ENCODE measurements at places on chromosomes 12 and 14.
A peak's percentile ranks its signal among the peaks of the same experiment; 100 is the strongest.

DNA sequence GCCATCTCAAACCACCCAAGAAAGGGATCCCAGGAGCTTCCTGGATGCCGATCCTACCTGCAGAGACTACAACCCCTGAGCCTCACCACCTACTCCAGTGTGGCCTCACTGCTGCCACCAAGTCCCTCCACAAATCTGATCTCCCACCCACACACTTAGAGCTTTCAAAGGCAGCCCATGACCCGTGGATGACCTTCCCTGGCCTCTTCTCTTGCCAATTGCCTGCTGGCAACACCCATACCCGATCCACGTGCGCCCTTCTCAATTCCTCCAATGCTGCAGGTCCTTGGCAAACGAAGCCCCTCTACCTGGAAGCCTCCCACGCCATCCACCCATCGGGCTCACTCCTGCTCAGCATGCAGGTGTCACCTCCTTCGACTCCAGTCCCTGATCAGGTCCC lies 30.7 kb downstream of the HVCN1 start:
- DNase-seq: no peak

- no peak for DNase-seq
Observed at GRCh38 chr14:89136587-89136986, 280.4 kb downstream of the FOXN3 start.

DNA sequence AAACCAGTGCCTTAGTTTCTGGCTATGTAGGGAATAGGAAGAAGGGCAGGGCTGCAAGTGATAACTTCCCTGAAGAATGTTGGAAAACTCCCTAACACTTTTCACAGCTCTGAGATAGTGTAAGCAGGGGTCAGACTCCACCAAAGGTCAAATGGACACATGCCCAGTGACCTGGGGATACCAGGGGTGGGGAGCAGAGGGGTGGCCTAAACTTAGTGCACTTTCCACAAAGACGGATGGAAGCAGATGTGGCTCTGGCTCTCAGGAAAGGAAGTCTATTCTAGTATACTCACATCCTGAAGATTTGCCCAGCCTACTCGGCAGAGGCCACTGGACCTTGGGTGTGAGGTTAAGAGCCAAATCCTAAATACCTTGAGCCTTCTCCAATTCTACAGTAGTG lies 285.8 kb downstream of the NUAK1 start:
- no peak for DNase-seq

- no peak for DNase-seq
Observed at GRCh38 chr14:51041108-51041531, 53.8 kb downstream of the TRIM9 start.

DNA sequence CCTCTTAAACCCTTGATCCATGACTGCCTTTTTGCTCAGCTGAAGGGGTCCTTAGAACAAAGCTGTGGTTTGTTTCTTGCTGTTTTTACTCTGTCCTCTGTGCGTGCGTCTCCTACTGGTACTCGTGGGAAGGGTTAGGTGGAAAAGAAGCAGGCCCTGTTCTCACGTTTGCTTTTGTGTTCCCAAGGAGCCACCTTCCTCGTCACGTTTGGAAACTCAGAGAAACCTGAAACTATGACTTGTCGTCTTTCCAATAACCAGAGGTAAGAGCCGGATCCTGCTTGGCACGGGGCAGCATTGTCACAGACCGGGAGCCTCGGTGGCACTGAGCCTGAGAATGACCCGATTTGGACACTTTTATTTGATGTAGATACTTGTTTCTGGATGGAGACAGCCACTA lies 13.1 kb downstream of the ZFYVE21 start:
- no peak for DNase-seq

DNA sequence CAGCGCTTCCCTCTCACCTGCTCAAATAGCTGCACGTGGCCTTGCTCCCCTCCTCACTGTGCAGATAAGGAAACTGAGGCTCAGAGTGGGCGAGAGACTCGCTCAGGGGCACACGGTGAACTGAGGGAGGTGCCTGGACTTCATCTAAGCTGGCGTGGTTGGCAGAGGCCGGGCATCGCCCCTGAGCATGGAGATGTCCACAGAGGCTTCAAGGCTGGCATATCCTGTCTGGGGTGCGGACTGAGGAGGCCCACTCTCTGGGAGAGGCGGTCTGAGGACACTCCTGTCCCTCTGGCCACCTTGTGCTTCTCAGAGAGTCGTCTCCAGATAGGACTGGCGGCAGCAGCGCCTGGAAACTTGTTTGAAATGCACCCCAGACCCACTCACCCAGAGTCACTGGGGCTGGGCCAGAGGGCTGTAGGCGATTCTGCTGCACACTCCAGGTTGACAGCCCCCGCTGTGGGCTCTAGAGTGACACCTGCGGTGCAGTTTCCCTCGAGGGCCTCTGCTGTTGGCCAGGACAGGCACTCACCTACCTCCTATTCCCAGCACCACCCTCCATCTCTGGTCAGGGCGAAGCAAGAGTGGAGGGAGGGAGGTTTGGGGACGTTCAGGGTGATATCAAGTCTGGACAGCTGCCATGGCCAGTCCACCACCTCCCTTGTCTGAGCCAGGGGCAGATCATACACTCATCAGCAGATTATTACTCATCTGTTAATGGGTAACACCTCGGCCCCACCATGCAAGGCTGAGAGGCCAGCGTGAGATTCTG lies 11.2 kb upstream of the LBHD2 start:
- DNase-seq: no peak

DNA sequence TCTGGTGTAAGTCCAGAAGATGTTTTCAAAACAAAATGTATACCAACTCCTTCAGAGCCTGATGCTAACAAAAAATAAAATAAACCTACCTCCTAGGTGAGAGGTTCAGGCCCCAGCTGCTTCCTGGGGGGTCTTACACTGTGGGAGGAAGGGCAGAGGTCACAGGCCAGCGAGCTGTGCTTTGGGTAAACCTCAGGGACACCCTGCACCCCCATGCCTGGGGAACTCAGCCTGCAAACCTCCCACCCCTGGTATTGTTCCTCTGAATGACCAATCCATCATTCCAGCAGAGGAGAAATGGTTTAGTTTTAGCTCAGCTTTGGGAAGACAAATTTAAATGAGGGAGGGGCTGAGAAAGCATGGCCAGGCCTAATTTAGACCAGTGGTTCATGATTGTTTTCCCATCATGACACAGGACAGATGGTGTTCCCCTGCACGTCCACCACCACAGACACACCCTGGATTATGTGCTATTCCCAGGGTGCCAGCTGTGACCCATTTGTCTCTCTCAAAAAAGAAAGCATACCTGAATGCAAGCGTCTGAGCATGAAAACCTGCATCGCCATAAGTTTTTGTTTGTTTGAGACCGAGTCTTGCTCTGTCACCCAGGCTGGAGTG lies 14.5 kb upstream of the TFCP2 start:
- no peak for DNase-seq

DNA sequence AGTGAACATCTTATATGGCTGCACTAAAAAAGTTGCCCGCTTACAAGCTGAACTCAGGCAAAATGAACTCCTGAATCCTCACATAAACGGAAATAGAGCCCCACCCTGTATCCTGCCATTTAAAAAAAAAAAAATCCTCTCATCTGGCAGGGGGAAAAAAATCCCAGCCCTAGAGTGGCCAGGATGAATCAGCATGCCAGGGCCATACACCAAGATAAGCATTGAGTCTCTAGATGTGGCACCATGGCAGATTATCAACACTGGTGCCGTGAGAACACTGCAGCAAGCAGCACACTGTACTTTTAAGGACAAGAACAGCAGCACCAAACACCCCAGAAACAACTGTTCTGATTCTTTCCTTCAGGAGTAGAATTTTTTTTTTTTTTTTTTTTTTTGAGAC lies 65.5 kb downstream of the RASSF3 start:
- no peak for DNase-seq

DNA sequence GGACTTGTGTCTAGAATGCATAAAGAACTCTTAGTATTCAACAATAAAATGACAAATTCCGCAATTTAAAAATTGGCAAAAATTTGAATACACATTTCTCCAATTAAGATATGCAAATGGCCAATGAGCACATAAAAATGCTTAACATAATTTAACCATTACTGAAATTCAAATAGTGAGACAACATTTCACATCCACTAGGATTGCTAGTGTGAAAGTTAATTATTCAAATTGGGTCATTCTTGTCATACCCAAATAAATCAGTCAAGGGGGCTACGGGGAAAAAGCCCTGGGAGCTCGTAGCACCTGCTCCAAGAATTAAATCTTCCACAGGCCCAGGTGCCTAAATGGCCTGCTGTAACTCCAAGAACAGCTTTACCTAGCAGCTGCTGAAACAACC lies 25.0 kb upstream of the C14orf132 start:
- DNase-seq: no peak

DNA sequence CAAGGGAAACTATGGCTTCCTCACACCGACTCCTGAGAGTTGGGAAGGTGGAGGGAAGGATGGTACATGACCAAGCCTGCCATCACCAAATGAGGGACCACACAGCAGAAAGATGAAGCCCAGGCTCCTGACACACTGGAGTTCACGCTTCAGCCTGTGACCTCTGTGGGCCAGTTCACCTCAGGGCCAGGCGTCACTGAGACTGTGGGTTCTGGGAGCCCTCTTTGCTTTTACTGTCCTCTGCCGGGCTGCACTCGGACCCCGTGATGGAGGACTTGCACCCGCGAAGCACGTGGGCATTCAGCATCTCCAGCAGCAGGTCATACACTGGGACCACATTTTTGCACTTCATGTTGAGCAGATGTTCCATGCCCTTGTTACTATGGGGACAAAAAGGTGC lies 61.2 kb downstream of the ESR2 start:
- DNase-seq: no peak

- DNase-seq: no peak
Observed at GRCh38 chr14:39974036-39974435, 541.8 kb upstream of the FBXO33 start.

GRCh38 chr12:27005495-27005894 lies 8.7 kb downstream of the TM7SF3 start:
- DNase-seq: no peak

- no peak for DNase-seq
Observed at GRCh38 chr12:14921218-14921617, 17.1 kb downstream of the ERP27 start.

DNA sequence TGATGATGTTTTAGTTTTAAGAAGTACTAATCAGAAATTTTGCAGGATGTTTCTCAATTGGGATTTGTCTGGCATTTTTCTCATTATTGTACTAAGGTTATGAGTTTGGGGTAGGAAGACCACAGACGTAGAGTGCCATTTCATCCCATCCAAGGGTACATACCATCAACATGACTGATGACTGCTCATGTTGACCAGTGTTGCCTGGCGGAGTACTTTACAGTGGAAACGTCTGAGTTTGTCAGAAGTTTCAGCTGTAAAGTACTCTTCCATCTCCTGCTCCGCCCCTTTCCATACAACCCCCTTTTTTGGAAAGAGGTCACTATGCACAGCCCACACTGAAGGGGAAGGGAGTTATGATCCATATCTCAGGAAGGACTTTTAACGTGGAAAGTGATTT lies 74.2 kb downstream of the RCOR1 start:
- no peak for DNase-seq

- peak; percentile 9 for DNase-seq
Observed at GRCh38 chr12:109053382-109054123, 1.2 kb downstream of the USP30 start.

GRCh38 chr14:101047326-101047725 lies 143.8 kb upstream of the RTL1 start:
- DNase-seq: no peak

GRCh38 chr12:63151623-63152320 lies 771 bp upstream of the AVPR1A start:
- no peak for DNase-seq

DNA sequence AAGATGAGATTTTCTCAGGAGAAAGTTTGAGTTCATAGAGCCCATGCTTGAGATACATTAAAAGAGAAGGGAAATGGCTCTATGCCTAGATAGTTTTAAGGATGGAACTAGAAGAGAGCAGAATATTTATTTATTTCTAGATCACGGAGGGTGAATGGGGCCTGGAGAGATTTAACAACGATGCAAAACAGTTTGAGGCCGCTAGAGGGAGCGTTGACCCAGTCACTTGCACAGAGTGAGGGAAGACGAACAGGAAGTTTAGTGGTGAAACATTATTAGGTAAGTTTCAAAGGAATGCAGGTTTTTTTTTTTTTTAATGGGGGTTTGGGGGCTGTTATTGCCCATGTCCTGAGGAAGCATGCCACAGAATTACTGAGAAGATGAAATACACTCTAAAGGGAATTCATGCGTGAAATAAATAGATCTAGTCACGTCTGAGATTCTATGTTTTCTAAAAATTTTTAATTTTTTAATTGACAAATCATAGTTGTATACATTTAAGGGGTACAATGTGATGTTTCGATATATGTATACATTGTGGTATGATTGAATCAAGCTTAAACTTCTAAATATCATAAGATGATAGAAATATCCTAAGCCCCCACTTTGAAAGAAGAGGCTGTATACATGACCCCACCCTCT lies 14.8 kb upstream of the PPP1R1A start:
- peak; percentile 35 for DNase-seq

- DNase-seq: no peak
Observed at GRCh38 chr12:68888243-68888642, 44.7 kb downstream of the CPM start.

Measured in stimulated activated CD8-positive, alpha-beta memory T cell treated with anti-CD3 and anti-CD28 coated beads, Interleukin-15, amount 100 ng/mL, for 48 hours (primary cell).